ENCODE measurements at places on chromosomes 3 and 15.

DNA sequence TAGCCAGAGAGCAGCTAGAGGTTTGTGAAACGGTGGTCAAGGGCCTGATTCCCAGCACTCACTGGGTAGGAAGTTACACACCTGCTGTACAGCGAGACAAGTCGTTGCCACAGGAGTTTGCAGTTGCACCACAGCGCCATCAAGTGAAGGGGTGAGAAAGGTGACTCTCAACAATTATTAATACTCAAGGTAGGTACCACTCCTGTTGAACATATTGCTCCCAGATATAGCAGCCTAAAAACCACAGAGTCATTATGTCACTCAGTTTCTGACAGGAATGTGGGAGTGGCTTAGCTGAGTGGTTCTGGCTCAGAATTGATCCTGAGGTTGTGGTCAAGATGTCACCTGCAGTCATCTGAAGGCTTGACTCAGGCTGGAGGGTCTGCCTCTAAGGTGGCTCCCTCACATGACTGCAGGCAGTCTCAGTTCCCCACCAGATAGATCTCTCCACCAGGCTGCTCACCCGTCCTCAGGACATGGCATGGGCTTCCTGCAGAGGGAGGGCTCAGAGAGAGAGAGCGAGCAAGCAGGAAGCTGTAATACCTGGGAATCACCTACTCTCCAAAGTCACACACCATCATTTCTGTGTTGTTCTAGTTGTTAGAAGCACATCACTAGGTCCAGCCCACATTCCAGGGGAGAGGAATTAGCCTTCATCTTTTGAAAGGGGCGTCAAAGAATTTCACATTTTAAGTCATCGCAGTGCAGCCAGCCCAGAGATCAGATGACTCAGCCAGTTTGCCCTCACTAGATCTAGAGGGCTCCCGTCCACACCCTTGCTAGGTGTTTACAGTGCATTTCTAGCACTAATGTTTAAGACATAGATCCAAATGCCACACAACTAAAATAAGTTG lies 17.0 kb upstream of the ANO10 start:
- DNase-seq = peak; percentile 23

- DNase-seq = no peak
Measured at GRCh38 chr15:80823995-80824394, 44.8 kb downstream of the CEMIP start.

DNA sequence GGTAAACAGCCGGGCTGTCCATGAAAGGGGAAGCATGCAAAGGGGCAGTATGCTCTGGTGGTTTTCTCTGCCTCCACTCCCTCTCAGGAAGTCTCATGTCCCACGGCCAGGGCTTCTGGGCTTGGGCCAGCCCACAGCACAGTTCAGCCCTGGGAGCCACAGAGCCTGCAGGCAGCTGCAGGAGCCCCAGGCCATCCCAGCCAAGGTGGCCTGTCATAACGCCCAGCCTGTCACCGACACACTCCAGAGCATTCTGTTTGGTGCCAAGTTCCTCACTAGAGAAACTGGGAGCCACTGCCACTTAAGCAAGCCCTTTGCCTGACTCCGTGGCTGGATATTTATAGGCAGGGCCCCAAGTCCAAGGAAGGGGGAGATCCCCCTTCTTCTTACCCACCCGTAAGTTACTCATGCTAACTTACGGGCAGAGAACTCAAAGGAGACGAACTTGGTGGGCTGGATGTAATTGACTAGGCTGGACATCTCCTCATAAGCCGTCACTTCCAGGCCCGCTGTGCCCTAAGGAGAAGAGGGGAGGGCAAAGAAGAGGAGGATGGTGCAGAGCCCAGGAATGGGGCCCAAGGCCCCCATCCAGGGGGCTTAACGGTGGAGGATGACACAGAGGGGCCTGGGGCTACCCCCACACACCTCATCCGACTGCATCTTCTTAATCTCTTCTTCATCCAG lies 11.7 kb downstream of the PLCB2 start:
- no peak for DNase-seq

DNA sequence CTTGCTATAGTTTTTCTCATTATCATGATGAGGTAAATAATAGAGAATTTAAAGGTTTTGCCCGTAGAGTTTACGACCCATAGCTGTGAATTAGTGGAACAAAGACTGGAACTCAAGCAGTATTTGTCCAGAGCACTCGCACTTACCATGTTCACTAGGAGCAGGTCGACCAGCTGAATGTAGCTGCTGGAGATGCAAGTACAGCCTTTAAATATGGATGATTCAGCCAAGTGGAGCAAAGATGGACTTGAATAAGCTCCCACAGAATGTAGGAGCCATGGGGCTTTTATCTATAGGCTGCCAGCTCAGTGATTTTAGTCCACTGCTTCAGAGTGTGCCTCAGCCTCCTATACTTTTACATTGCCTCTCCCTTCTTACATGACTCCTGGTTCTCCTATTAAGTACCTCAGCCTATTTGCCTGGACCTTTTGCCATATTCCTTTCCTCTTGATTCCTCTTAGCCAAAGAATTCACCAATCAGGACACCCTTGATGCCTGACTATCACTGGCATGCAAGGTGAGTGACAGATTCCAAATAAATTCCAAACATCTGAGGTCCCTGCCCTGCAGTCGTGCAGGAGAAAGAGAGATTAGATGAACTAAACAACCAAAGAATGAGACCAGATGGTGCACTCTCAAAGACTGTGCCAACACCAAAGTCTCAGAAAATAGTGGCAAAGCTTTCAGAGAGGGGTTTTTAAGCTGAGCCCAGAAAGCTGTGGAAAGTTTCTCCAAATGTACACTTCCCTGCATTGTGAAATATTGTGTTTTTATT lies 3.9 kb downstream of the MKRN3 start:
- no peak for DNase-seq

- no peak for DNase-seq
Measured at GRCh38 chr3:24522146-24522579, 27.5 kb upstream of the THRB start.

- no peak for DNase-seq
Measured at GRCh38 chr15:89809093-89809786, 5.4 kb downstream of the ANPEP start.

DNA sequence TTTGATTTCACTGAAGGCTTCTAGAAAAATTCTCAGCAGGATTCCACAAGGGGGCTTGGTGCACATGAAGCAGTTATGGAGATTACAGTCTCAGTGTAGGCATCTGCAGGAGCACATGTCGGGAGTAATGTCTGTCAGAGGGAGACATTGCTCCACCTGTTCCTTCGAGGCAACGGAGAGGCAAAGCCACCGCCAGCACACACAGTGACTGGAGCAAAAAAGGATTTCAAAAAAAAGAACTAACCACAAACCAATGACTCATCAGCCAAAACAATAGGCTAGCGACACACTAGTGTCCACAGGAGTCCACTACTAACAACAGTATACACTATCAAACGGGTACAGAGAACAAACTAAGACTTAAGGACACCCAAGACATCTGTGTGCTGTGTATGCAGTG lies 68.9 kb downstream of the NPTN start:
- DNase-seq = no peak

DNA sequence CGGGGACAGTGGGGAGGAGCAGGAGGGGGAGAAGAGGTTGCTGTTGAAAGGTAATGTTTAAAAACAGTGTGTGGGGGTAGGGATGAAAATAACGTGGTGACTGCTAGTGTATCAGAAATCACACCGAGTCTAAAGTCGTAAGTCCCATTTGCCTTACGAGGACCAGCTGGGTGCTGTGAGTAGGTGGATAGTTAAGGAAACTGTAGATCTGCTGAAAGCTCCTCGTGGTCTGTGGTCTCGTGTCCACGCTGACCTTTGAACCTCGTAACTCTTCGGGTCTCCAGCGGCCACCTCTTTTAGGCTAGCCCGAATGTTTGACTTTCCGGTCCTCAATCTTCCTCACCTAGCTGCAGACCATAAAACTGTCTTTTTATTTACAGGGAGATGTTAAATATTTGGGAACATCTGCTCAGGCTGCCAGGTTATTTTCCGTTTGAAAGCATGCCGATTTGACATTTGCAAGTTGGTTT lies 29.3 kb upstream of the ST3GAL6 start:
- DNase-seq = no peak

DNA sequence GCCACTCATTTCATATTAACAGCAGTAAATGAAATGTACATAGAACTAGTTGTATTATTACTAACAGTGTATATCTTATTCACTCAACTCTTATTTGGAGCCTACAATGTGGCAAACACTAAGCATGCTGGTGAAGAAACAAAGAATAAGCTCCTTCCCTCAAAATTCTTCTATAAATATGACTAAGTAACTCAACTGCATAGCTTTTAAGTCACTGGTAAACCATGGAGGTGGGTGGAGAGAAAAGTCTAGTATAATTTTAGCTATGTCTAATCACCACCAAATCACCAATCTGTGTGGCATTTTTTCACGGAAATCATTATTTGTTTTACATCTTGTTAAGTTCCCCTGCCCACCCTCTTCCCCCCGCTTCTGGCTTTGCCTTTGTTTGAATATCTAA lies 17.5 kb downstream of the COPS2 start:
- DNase-seq = no peak

GRCh38 chr3:122355612-122356011 lies 27.4 kb downstream of the MIX23 start:
- no peak for DNase-seq

- no peak for DNase-seq
Measured at GRCh38 chr3:30098243-30098642, 508.2 kb upstream of the TGFBR2 start.

- no peak for DNase-seq
Measured at GRCh38 chr15:85956532-85957275, 123.0 kb upstream of the AGBL1 start.

GRCh38 chr3:37906734-37907282 lies 45.1 kb downstream of the CTDSPL start:
- no peak for DNase-seq

DNA sequence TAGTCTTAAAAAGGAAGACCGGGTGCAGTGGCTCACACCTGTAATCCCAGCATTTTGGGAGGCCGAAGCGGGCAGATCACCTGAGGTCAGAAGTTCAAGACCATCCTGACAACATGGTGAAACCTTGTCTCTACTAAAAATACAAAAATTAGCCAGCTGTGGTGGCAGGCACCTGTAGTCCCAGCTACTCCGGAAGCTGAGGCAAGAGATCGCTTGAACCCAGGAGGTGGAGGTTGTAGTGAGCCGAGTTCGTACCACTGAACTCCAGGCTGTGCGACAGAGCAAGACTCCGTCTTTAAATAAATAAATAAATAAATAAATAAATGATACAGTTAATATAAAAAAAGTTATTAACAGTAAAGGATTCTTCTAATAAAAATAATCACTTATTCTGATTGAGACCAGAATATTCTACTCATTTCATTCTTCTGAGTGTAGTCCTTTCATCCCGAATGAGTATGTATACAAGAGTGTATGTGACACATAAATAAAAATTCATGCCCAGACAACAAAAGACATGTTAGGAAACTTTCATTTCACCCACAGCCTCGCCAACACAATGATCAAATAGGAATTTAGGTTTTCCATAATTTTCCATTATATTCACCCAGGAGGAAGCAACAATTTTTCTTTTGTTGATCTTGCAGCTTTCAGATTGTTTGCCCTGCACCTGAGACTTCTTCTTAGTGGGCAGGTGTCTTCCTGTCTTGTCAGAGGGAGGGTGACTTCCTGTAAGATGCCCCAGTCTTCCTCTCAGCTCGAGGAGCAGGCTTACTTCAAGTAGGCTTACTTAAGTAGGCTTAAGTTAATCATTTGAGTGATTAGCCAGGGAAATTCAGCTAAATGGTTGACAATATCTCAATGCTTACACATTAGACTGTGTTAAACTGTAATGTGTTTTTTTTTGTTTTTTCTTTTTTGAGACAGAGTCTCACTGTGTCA lies 7.8 kb upstream of the NUP210 start:
- DNase-seq = no peak

- DNase-seq = no peak
Measured at GRCh38 chr3:60388731-60389130, 862.5 kb downstream of the FHIT start.

GRCh38 chr3:152173627-152174026 lies 95.1 kb upstream of the MBNL1 start:
- DNase-seq = no peak

DNA sequence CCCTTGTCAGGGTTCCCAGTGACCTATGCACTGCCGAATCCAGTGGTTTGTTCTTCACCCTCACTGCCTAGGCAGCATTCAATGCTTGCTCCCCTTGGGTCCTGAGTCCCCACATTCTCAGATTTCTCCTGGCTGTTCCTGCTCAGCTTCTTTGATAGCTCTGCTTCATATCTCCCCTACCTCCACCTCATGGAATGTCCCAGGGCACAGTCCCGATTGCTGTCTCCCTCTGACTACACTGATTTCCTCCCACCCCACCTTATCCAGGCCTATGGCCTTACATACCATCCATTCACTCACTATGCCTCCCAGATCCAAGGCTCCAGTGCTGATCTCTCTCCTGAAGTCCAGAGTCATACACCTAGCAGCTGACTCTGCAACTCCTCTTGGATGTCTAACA lies 1.5 kb upstream of the CDHR4 start:
- DNase-seq = no peak

- no peak for DNase-seq
Measured at GRCh38 chr15:101469520-101470288, 19.8 kb downstream of the PCSK6 start.

- no peak for DNase-seq
Measured at GRCh38 chr15:65827065-65827464, 35.0 kb upstream of the DENND4A start.

DNA sequence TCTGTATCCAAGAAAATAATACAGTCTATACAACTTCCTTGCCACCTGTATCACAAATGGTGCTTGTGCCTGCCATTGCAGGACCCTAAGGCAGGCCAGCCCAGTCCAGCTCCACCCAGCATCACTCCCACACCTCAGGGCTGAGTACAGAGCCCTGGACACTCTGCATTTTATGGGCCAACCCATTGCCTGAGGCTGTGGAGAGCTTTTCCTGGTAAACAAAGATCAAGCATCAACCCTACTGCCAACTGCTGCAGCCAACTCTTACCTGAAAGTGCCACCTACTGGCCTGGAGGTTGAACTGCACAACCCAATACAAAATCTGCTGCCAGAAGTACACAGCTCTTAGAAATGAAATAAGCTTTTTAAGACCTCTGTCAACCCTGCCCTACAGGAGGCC lies 1082.2 kb downstream of the NAALADL2 start:
- no peak for DNase-seq

DNA sequence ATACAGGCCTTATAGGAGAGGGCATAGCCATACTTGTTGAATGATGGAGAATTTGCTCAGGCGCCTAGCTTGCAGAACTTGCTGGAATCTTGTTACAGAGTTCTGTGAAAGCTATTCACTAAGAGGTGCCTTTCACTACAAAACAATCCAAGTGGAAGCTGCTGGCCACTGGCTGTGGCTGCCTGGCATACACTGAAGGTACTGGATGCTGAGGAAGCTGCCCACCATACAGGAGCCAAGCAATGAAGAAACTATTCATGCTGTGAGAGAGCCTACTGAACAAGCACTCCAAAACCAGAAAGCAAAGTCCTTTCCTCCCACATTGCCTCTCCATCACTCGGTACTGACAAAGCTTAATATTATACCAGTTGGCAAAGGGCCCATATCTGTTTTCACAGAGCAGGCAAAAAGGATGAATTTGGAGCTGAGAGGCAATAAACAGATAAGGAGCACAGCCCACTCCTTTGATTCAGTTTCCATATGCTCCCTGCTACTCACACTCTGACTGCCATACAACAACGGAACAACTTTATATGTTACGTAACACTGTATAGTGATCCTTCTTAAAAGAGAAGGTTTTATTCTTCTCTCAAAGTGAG lies 192.6 kb upstream of the ALCAM start:
- no peak for DNase-seq
